Stimulated activated CD4-positive, alpha-beta T cell treated with anti-CD3 and anti-CD28 coated beads, TNF-alpha, amount 100 ng/mL, for 1 hour (primary cell): ENCODE measurements at places on chromosomes 5 and 9.

DNA sequence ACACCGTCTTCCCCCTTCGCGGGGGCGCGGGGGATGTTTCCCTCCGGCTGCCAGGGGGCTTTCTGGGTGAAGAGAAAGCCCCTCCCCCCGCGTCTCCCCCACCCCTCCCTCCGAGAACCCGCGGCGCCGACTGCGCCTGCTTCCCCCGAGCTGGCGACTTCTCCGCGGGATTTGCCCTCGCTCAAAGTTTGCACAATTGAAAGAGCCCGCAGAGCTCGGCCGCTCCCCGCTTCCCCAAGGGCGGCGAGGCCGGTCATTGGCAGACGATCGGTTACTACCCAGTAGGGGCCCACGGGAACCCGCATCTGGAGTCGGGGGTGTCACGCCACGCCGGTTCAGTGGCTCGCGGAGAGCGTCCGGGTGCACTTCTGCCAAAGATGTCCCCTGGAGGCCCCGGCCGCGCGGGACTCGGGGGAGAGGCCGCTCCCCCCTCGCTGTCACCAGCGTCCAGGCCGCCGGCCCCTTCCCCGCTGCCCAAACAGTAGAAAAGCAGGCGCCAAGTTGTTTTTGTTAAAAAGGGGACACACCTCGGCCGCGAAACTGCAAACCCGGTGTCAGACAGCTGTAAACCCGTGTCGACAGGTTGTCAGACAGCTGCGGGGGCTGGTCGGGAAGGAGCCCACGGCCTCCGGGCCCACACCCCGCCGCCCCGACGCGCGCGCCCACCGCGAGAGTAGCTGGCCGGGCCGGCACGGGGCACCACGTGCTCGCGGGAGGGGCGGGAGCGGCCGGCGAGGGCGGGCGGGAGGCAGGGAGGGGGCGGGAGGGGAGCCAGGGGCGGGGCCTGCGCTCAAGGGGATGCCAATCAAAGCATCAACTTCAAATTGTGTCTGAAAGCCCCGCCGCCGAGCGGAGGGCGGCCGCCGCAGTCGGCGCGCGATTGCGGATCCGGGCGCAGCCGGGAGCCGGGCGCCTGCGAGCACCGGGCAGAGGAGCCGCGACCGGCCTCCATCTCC, at the start of gene IRX1:
TSS of gene IRX1 (plus strand) at position 827 of the 956 bp plus-strand sequence. CDS start 274 bp downstream, outside the sequence.
- no peak for DNase-seq

DNA sequence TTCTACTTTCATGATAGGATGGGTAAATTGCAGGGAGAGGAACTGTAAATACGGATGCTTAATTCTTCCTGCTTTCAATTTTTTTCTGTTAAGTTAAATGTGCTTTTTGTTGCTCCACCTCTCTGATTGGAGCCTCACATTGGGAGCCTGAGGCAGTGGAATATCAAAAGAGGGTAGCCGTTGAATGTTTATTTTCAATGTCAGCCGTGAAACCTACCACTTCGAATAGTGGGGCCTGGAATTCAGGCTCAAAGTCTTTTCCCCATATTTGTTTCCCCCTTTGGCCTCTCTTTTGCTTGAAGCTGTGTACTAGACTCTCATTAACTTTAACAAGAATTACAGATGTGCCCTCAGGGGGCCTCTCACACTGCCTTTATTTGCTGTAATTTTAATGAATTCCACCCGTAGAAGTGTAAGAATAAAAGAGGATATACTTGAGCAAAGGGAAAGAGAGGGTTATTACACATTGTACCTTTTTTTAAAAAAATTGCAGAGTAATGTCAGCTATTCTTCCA, 29.0 kb downstream of the PSAT1 start:
- no peak for DNase-seq

DNA sequence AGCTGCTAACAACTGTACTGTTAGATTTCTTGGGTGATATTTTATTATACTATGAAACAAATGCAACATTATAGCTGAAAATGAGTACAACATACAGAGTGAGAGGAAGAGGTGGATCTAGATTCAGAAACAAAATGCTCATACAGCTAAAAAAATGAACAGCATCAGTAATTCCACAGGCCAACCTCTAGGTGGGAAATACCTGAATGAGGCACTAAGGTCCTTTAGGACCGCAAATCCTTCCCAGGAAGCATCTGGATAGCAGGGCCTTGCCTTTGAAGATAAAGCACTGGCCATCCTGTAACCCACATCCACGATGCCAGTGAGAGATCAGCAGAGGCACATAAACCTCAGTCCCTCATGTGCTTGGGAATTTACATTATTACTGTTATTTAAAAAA, 310.8 kb downstream of the YTHDC2 start:
- no peak for DNase-seq

- DNase-seq: peak; percentile 25
Observed at GRCh38 chr5:135551593-135552447, 16.1 kb upstream of the NEUROG1 start.

GRCh38 chr9:117825609-117826347, 121.6 kb downstream of the TLR4 start:
- DNase-seq: peak; percentile 0
